ENCODE measurements at places on chromosomes 6 and 20.

DNA sequence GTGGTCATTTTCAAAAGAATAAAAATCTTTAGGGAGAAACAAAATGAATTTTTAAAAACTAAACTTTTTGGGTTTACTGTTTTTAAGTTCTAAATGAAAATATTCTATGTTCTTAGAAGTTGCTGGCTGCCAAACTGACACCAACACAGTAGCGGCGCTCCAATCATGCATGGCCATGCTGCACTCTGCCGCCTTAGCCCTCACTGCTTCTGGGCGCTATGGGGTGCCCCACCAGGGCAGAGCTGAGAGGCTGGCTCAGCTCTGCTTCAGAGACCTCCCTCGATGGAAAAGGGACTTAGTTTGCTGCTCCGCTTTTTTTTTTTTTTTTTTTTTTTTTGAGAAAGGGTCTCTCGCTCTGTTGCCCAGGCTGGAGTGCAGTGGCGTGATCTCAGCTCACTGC, 20.9 kb downstream of the EZR start:
- DNase-seq = no peak

DNA sequence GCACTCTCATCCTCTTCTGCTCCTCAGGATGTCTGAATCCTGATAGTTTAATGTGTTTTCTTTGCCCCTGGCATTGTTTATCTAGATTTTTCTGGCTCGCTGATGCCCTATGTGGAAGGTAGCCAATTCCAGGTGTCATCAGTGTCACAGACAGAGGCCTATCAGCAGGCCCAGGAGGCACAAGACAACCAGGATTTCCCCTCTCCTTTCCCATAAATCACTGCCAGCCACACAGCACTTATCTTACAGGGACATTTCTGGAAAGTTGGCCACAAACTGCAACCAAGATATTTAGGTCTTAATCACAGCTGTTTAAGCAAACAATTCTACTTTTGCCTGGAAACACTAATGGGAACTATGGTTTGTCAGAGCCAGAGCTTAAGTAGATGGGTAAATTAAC, 28.1 kb downstream of the ADGRF5 start:
- DNase-seq = no peak

GRCh38 chr6:100469101-100469859, 4.6 kb upstream of the SIM1 start:
- DNase-seq = no peak

DNA sequence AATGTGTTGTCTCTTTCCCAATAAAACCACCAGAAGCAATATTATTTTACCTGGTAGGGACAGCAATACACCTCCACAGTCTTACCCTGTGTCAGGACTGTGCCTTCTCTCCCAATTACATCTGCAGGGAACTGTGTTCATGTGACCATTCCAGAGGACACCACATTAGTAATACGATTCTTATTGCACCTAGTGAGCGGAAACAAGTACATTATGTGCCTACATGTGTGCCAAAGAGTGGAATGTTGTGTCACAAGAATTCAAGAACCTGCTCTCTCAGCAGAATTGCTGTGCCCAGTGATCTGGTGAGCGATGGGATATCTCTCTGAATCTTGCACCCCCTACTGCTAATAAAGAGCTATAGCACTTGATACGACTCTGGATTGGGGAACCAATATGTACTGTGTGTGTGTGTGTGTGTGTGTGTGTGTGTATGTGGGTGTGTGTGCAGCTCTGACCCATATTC, 57.4 kb upstream of the FOXC1 start:
- DNase-seq = peak; percentile 46

- DNase-seq = no peak
Observed at GRCh38 chr6:44356487-44356886, 14.0 kb downstream of the SPATS1 start.

Data from AML-193 (cell line).